ENCODE measurements at places on chromosomes 2 and 18.

GRCh38 chr2:104766683-104767082, 87.2 kb upstream of the POU3F3 start:
- DNase-seq, result no peak

DNA sequence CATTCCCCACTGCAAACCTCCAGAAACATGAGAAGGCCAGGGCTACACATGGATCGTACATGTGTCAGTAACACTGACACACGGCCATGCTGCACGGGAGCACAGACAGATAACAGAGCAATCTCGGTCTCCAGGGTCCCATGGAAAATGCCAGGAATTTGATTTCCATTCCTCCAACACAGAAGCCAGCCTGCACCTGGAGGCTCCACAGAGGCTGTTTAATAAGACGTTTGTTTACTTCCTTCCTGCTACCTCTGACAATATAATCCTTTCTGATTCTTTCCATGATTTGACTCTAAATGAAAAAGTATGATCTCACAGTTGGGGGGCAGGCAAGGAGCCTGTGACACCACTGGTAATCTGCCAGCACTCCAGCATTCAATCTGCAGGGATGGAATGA, 210.9 kb upstream of the DDX18 start:
- DNase-seq, result no peak

DNA sequence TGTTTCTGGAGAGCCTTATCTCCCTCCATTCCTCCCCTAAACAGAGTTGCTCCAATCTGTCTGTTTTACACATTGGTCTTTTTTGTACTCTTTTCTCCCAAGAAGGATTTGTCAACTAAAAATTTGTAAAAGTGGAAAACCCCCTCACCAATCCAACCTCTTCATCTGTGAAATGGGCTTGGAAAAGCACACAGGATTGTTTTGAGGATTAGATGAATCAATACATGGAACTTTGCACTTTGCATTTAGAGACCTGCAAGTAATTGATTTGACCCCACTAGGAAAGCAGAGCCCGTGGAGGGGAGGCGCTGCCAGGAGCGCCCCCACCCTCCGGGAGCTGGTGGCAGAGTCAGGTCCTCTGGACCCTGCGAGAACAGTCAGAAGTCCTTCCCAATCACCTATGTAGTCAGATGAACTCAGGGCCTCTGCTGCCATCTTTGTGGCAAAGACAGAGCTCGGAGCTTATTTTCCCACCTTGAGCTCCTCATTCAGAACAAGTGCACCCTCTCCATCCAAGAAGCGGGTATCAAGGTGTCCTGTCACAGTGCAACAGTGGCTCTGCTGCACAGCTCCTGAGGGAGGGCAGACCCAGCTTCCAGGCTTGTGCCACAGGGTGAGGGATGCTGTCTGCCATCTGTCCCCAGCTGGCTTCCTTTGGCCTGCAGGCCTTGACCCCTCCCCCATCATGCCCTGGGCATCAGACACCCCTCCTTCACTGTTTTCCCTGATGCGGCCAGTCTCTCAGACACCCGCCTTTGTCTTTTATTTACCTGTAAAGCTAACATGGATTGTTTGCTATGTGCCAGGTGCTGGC, 1.7 kb upstream of the TMEM185B start:
- DNase-seq, result no peak

DNA sequence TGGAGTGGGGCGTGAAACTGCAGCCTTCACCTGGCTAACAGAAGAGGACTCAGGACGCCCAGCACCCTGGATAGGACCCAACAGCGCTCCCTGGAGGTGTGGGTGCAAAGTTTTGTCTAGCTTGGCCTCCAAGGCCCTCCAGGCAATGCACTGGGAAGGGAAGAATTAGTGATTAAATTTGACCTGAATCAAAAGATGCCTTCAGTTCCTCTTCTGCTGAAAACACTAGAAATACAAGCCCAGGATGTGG, 779 bp upstream of the TRIB2 start:
- DNase-seq, result peak; percentile 68

DNA sequence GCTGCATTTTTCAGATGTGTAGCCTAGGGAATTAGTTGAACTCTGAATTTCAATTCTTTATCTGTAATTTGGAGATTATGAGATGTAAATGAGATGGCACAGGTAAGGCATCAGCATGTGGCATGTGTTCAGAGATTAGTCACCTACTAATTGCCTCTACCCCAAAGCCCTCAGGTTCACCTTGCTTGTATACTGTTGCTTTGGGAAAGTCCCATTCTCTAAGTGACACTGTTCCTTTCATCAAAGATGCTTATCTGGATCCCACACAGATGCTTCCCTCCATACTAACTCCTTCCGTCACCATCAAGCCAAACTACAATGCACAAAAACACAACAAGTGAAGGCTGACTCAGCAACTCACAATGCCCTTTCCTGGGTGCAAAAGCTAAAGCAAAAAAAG, 143.7 kb downstream of the LRATD1 start:
- no peak for DNase-seq

DNA sequence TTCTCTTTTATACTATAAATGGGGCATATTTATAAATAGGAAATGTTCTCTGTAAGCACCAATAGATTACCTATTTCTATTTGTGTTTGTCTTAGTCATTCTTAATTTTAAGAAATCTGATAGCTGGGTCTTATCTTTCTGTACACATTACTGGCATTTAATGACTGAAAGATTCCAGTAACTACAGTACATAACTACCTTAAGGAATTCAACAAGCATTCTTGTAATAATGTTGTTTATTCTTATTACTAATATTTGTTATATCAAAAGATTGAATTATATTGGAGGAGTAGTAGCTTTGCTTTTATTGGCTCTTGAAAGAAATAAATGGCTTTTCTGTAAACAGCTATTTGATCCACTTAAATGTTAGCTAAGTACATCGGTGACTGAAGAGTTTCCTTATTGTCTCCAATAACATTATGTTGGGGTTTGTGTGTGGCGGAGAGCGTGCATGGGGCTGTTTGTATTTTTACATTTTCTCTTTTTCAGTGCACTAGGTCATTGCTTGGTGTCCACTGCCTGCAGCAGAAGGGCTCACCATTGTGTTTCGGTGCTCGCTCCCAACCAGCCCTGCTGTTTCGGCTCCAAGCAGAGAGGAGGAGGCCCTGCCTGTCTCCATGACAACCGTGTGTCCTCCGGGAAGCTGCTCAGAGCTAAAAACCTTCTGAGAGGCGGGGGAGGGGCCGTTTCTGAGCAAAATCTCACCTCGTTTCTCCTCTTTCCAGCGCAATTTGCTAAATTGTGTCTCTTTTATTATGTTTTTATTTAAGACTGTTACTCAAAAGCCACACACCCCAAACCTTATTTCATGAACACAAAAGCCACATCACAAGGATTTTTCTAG, 112.5 kb upstream of the SLC38A11 start:
- no peak for DNase-seq

- no peak for DNase-seq
Measured at GRCh38 chr2:184971546-184972068, 373.3 kb downstream of the ZNF804A start.

GRCh38 chr18:5444847-5445246, 99.0 kb downstream of the EPB41L3 start:
- DNase-seq, result no peak

DNA sequence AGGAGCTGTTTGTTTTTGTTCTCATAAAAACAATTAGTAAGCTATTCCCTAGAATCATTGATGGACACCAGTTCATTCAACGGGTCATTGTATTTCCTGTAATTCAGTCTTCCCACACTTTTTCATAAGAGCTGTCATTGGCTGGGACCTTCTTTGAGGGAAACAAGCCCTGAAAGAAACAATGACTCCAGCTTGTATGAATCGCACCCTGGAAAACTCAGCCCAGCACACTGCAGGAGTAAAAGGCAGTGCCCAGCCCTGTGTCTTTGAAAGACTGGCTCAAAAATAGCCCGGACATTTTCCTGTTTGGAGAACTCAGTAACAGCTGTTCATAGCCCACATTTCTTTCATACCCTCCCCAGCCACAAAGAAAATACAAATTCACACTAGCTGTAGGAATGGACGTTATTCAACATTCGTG, 81.5 kb downstream of the NCKAP5 start:
- no peak for DNase-seq

GRCh38 chr2:123061534-123061933, 963.6 kb upstream of the CNTNAP5 start:
- DNase-seq, result no peak

DNA sequence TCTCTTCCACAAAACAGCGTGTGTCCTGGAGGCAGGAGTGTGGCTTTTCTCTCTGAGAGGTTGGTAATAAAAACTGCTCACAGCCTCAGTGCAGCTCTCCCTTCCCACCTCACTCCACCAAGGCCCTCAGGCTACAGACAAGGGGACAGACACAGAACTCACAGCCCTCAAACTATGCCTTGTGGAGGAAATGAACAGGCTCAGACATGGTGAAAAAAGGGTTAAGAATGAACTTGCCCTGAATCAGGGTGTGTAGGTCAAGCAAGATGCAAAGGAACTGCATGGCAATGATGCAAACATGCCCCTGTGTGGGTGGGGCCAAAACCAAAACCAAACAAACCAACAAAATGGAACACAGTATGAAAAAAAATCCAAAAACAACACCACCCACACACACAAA, 125.8 kb downstream of the GALNT14 start:
- no peak for DNase-seq

DNA sequence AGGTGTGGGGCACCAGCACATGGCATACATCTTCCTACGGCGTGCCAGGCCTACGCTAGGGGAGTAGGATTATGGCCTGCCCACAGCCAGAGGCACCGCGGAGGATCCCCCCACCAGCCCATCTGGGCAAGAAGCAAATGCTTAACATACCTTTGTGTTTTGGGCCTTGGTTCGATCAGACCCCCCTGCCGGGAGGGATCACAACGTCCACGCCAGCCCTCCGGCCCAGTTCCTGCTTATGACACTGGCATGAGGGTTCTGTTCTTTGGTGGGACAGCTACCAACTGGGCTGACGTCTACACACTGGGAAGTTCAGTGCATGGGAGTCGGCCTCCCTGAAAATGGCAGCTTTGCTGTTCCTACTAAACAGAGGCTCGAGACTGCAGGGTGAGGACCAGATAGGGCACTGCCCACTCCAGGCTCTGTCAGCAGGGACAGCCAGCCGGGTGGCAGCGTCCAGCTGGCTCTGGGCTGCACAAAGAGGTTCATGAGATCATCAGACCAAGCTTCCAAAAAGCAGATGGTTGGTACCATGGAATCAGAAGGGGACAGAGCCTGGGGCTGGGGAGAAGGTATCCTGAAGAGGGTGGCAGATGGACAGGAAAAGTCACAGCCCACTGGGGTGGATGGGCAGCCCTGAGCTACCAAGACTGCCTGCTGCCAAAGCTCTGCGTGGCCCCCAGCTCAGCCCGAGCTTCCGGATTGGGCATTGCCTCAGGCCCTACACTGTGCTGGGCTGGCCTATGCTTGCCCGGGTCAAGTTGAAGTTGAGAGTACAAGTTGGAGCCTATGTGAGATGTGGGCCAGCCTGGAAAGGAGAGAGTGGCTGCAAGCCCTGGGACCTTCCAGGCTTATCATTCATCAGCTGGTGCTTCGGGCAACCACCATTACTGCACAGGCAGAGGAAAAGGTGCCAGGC, 61.7 kb upstream of the TEX51 start:
- DNase-seq, result no peak

GRCh38 chr2:130287656-130288026, 55.1 kb upstream of the IMP4 start:
- DNase-seq, result no peak

GRCh38 chr18:62452280-62452831, 70.5 kb upstream of the ZCCHC2 start:
- no peak for DNase-seq

- no peak for DNase-seq
Measured at GRCh38 chr18:46250084-46250811, 146.1 kb downstream of the HAUS1 start.

GRCh38 chr2:240645346-240645745, 20.1 kb downstream of the GPR35 start:
- DNase-seq, result peak; percentile 70

DNA sequence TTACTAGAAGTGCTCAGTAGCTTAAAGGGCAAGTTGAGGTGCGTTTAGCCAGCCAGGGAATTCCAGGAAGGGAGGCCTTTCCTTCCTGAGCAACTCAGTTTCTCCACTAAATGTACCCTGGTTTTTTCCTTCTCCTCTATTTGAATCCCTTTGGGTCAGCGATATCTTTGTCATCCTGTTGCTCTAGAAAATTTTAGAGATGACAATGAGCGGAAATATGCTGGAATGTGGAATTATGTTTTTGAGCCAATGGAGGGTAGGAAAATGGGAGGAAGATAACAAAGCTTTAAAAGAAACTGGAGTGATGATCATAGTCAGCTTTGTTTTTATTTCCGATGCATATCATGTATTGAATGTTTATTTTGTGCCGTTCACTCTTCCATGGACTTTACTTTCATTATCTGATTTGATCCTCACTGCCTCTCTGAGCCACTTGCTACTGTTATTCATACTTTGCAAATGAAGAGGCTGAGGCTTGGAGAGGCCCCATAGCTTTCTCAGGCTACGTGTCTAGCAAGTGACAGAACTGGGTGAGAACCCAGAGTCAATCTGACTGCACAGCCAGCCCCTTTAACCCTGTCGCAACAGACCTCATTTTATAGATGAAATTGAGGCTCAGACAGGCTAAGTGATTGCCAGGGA, 67.3 kb downstream of the NTSR2 start:
- no peak for DNase-seq

- DNase-seq, result no peak
Measured at GRCh38 chr18:32974421-32975162, 201.8 kb upstream of the KLHL14 start.

DNA sequence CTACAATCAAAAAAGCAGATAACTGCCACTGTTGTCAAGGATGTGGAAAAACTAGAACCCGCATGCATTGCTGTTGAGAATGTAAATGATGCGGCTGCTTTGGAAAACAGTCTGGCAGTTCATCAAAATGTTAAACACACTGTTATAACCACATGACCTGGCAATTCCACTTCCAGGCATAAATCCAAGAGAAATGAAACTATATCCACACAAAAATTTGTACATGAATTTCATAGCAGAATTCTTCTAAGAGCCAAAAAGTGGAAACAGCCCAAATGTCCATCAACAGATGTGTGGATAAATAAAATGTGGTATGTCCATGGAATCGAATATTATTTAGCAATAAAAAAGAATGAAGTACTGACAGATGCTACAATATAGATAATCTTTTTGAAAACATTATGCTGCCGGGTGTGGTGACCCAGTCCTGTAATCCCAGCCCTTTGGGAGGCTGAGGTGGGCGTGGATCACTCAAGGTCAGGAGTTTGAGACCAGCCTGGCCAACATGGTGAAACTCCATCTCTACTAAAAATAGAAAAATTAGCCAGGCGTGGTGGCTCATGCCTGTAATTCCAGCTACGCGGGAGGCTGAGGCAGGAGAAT, 32.0 kb downstream of the ERCC3 start:
- DNase-seq, result no peak
